A549 treated with CORT108297 at 1 μM for 4 hours (cell line): ENCODE measurements at places on chromosomes 12 and 14. TPM values are rescaled to one million over a fixed set of nuclear protein-coding genes. Genes with fewer than 3 reads are reported as not detected.

The PTCSC3 gene
- total RNA-seq = not detected in 5 replicates

The NINJ2 gene
- total RNA-seq = 0.30 to 0.89 TPM (median 0.71 TPM) in 5 replicates

The INHBE gene
- 0.08 to 0.16 TPM (median 0.10 TPM) in 4 of 5 replicates, not detected in the other for total RNA-seq

The MFAP5 gene
- total RNA-seq = 0.09 to 0.25 TPM (median 0.14 TPM) in 3 of 5 replicates, not detected in the others

The KLRD1 gene
- not detected in 5 replicates for total RNA-seq

The RFLNA gene
- 0.06 to 0.15 TPM (median 0.06 TPM) in 3 of 5 replicates, not detected in the others for total RNA-seq

The TSHR gene
- total RNA-seq = not detected in 5 replicates

The PCED1B gene
- 35.5 to 44.4 TPM (median 44.1 TPM) in 5 replicates for total RNA-seq

The HECTD4 gene
- 9.5 to 13.3 TPM (median 12.4 TPM) in 5 replicates for total RNA-seq

The IL26 gene
- not detected in 5 replicates for total RNA-seq

The NXPH4 gene
- 4.1 to 6.2 TPM (median 5.4 TPM) in 5 replicates for total RNA-seq

The CDCA4 gene
- 45.2 to 56.6 TPM (median 54.3 TPM) in 5 replicates for total RNA-seq

The STXBP6 gene
- total RNA-seq = 1.4 to 2.2 TPM (median 1.9 TPM) in 5 replicates

The ABCC9 gene
- total RNA-seq = 0.01 to 0.02 TPM in 2 of 5 replicates, not detected in the others

The SOX5 gene
- total RNA-seq = not detected in 5 replicates

The KSR2 gene
- total RNA-seq = 0.48 to 0.53 TPM (median 0.50 TPM) in 5 replicates

The L2HGDH gene
- 8.5 to 11.9 TPM (median 10.4 TPM) in 5 replicates for total RNA-seq

The MEG3 gene
- 49.4 to 80.3 TPM (median 65.6 TPM) in 5 replicates for total RNA-seq

The IL23A gene
- 0.35 to 1.0 TPM (median 0.57 TPM) in 5 replicates for total RNA-seq

The KLRC1 gene
- total RNA-seq = not detected in 5 replicates

The C12orf60 gene
- 1.7 to 2.2 TPM (median 1.9 TPM) in 5 replicates for total RNA-seq

The CLEC4E gene
- 0.27 to 0.47 TPM (median 0.36 TPM) in 4 of 5 replicates, not detected in the other for total RNA-seq

The SIX1 gene
- 6.5 to 8.9 TPM (median 8.8 TPM) in 5 replicates for total RNA-seq

The TEX22 gene
- total RNA-seq = 0.15 to 0.75 TPM (median 0.53 TPM) in 5 replicates

The CELA1 gene
- not detected in 5 replicates for total RNA-seq

The GPR68 gene
- 0.03 to 0.17 TPM (median 0.08 TPM) in 5 replicates for total RNA-seq

The ADAMTS20 gene
- not detected in 5 replicates for total RNA-seq

The GZMH gene
- total RNA-seq = not detected in 5 replicates

The SERPINA10 gene
- 0.02 to 0.04 TPM in 2 of 5 replicates, not detected in the others for total RNA-seq

The CNTN1 gene
- total RNA-seq = 37.7 to 60.2 TPM (median 56.6 TPM) in 5 replicates

The TEP1 gene
- total RNA-seq = 9.2 to 11.4 TPM (median 10.7 TPM) in 5 replicates

The TSPAN8 gene
- 0.08 to 0.27 TPM (median 0.10 TPM) in 3 of 5 replicates, not detected in the others for total RNA-seq

The CCDC60 gene
- total RNA-seq = not detected in 5 replicates

The SLC25A3 gene
- 747 to 764 TPM (median 762 TPM) in 5 replicates for total RNA-seq

The APOLD1 gene
- total RNA-seq = 0.30 to 0.54 TPM (median 0.34 TPM) in 5 replicates

The TMPRSS12 gene
- not detected in 5 replicates for total RNA-seq

The TOMM20L gene
- total RNA-seq = not detected in 5 replicates

The RAD9B gene
- 0.15 to 0.38 TPM (median 0.17 TPM) in 5 replicates for total RNA-seq

The ALDH1L2 gene
- 2.3 to 3.6 TPM (median 3.2 TPM) in 5 replicates for total RNA-seq

The SPIC gene
- total RNA-seq = not detected in 5 replicates

The COL2A1 gene
- total RNA-seq = 0.02 to 0.14 TPM (median 0.07 TPM) in 5 replicates

The ADAM21 gene
- total RNA-seq = 0.03 TPM in 1 of 5 replicates, not detected in the others

The ASCL1 gene
- not detected in 5 replicates for total RNA-seq

The FAM186B gene
- 0.08 to 0.16 TPM (median 0.12 TPM) in 5 replicates for total RNA-seq

The SAMD4A gene
- 6.0 to 8.3 TPM (median 6.7 TPM) in 5 replicates for total RNA-seq

The SMIM41 gene
- not detected in 5 replicates for total RNA-seq

The RPL6 gene
- 2,072 to 2,646 TPM (median 2,162 TPM) in 5 replicates for total RNA-seq

The DPF3 gene
- 0.11 to 0.22 TPM (median 0.13 TPM) in 5 replicates for total RNA-seq

The RNASE13 gene
- not detected in 5 replicates for total RNA-seq

The TMEM119 gene
- total RNA-seq = 0.02 to 0.09 TPM (median 0.07 TPM) in 5 replicates

The PTGDR gene
- total RNA-seq = not detected in 5 replicates

The POLE gene
- 40.4 to 48.6 TPM (median 43.5 TPM) in 5 replicates for total RNA-seq

The KRT75 gene
- total RNA-seq = 0.13 to 0.21 TPM (median 0.16 TPM) in 5 replicates

The B4GALNT3 gene
- total RNA-seq = 0.43 to 0.81 TPM (median 0.59 TPM) in 5 replicates

The CABP1 gene
- total RNA-seq = 0.08 to 0.28 TPM (median 0.25 TPM) in 5 replicates

The LMNTD1 gene
- total RNA-seq = not detected in 5 replicates

The CCDC198 gene
- 2.4 to 3.8 TPM (median 2.6 TPM) in 5 replicates for total RNA-seq

The C14orf180 gene
- not detected in 5 replicates for total RNA-seq
